NCI-H1436 (cell line): ENCODE measurements at places on chromosomes 12 and 14.

DNA sequence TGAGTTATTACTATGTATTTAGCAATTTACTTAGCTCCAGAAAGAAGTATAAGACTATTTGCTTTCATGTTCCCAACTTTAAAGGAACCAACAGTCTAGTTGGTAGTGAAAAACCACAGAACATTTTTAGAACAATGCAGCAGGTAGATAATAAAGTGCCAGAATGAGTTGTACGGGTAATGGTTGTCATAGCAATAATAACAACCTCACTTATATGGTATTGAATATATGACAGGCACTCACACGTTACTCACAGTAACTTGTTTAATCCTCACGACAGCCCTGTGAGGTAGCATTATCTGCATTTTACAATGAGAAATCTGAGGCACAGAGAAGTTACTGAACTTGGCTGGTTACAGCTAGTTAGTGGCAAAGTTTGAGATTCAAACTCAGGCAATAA, 10.6 kb upstream of the GAPDH start:
- DNase-seq = no peak

GRCh38 chr12:14416658-14417057, 51.2 kb downstream of the ATF7IP start:
- peak; percentile 47 for DNase-seq

GRCh38 chr12:131135311-131135785, 181.6 kb downstream of the ADGRD1 start:
- DNase-seq = no peak

- DNase-seq = no peak
Observed at GRCh38 chr12:44999355-44999754, 51.5 kb downstream of the DBX2 start.

- DNase-seq = no peak
Observed at GRCh38 chr14:88707088-88707487, 85.7 kb downstream of the EML5 start.

DNA sequence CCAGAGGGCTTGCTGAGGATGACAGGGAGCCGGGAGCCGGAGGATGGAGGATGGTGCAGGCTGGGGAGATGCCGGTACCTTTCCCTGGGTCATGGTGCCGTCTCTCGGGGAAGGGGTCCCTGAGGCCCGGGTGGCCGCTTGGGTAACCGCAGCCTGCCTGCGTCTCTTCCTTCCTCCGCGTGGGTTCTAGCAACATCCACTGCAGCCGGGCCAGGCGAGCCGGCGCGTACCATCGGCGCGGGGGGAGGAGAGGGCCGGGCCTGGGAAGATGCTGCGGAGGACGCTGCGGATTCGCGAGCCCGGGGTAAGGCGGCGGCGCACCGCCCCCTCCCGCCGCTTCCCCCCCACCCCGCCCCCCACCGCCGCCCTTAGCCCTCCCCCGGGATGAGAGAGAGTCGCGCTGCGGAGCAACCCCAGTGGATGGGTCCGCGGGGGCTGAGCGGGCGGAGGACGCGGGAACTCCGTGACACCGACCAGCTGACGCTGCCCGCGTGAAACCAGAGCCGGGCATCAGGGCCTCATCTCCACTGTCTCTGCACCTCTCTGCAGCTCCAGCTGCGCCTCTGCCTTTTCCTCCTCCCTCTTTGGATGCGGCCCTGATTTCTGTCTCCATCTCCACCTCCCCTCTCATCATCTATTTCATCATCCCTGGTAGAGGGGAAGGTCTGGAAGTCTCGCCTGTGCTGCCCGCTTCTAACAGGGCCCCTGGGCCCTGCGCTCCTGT, at the start of gene FAIM2:
Gene FAIM2, minus strand, starts transcription at position 201 of the 724 bp plus-strand sequence. Its CDS starts 108 bp downstream, at position 93.
- peak; percentile 63 for DNase-seq

DNA sequence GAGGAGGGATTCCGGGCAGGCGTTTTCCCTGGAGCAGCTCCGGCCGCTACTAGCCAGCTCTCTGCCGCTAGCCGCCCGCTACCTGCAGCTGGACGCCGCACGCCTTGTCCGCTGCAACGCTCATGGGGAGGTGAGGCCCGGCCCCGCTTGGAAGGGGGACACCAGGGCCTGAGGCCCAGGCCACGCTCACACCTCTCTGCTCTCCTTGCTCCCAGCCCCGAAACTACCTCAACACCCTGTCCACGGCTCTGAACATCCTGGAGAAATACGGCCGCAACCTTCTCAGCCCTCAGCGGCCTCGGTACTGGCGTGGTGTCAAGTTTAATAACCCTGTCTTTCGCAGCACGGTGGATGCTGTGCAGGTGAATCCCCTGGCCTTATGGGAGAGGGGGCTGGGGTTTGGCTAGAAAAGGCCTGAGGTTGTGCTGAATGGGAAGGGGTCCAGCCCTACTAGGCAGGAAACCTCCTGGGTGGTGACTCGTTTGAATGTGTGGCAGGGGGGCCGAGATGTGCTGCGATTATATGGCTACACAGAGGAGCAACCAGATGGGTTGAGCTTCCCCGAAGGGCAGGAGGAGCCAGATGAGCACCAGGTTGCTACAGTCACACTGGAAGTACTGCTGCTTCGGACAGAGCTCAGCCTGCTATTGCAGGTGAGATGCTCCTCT, 597 bp downstream of the RNF31 start:
- no peak for DNase-seq

DNA sequence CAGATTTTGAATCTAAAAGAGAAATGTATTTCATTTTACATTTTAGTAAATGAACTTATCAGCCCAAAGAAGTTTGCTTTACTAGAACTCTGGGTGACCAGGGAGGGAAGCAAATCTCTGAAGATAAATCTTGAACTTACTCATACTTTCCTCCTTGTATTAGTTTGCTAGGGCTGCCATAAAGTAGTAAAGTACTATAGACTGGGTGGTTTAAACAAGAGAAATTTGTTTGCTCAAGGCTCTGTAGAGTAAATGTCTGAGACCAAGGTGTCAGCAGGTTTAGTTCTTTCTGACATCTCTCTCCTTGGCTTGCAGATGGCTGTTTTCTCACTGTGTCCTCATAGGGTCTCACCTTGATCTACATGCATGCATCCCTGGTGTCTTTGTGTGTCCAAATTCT, 926.0 kb downstream of the DIO2 start:
- no peak for DNase-seq

DNA sequence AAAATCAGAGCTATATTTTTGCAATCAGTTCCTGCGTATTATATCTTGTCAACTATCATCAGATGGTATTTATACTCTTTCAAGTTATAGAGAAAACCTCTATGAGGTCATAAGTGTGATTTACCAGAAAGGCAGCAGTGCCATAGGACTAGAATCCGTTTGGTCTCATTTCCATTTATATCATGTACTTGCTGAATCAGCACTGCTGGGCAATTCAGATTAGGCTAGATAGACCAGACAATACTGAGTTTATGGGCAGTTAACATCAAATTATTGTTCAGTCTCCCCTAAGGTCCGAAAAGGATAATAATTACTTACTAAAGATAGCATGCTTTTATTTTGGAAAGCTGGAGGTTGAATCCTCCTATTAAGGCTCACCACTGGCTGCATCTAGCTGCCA, 6.8 kb upstream of the KERA start:
- no peak for DNase-seq

GRCh38 chr12:53860426-53861345, 77.9 kb upstream of the HOXC13 start:
- no peak for DNase-seq

DNA sequence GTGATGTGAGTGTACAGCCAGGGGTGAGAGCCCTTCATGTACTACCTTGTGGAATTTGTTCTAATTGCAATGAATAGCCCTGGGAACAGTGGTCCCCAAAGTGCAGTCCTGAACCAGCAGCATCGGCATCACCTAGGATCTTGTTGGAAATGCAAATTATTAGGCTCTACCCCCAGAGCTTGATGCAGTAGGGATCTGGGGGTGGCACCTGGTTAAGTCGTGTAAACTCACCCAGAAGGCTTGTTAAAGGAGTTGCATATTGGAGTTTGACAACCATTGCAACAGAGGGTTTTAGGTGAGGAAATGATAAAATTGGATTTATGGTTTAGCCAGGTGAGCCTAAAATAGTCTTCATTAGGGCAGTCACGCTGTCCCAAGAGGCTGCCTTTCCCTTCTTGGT, 73.2 kb downstream of the PLEKHG3 start:
- DNase-seq = no peak

- DNase-seq = no peak
Observed at GRCh38 chr12:50069539-50069938, 12.1 kb downstream of the ASIC1 start.

GRCh38 chr12:105218434-105218833, 17.5 kb downstream of the APPL2 start:
- no peak for DNase-seq

DNA sequence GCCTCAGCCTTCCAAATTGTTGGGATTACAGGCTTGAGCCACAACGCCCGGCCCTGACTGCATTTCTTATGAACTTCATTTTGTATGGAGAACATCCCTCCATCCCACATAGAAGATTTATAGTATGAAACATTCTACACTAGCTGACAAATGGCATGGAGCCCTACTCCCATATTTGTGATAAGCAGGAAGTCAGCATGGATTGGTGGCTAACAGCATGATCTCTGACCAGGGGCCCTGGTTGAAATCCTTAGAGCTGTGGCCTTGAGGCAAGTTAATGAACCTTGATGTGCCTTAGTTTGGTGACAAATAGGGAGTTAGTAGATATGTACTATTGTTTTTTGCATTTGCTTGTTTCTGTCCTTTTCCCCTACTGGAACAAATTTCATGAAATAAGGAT, 12.3 kb downstream of the IFI27L1 start:
- DNase-seq = no peak

GRCh38 chr12:39490500-39491282, 47.8 kb upstream of the KIF21A start:
- no peak for DNase-seq

GRCh38 chr14:102066041-102066451, 20.8 kb downstream of the HSP90AA1 start:
- no peak for DNase-seq

- no peak for DNase-seq
Observed at GRCh38 chr14:102779574-102780315, 2.5 kb downstream of the TRAF3 start.

GRCh38 chr12:79954037-79954610, 19.2 kb upstream of the PPP1R12A start:
- DNase-seq = no peak

DNA sequence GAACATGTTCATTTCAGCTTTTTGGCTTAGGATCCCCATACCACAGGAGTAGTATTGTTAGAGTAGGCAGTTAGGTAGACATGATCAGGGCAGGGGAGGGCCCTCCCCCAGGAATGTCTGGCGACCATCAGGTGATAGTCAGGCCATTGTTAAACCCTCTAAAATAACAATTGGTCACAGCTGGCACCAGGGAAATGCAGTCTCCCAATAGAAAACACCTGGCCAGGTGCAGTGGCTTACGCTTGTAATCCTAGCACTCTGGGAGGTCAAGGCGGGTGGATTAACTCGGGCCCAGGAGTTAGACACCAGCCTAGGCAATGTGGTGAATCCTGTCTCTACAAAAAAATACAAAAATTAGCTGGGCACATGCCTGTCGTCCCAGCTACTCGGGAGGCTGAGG, 187.1 kb downstream of the MON2 start:
- DNase-seq = no peak

DNA sequence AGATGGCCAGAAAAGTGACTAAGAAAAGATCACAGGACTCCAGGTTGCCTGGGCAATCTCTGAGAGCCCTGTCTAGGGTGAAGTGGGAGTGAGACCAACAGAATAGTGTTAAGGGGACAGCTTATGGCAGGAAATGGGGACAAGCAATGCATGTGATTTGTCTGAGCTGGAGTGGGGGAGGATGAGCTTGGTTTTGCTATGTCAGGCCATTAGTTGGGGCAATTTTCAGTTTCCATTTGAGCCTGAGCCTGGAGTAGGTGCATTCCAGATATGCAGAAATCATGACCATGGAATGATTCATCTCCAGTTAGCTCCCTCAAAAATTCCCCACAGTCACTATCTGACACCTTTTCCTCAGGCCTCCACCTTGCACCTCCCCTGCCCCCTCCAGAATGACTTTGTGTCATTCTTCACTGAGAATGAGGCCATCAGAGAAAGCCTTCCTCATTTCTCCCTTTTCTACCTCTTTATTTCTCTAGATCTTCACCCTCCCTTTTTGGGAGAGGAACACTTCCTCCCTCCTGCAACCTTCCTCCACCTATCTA, 150.9 kb upstream of the PLEKHG7 start:
- DNase-seq = no peak

- no peak for DNase-seq
Observed at GRCh38 chr12:25994901-25995625, 36.6 kb downstream of the RASSF8 start.
